ENCODE measurements at places on chromosomes 1 and 21.

DNA sequence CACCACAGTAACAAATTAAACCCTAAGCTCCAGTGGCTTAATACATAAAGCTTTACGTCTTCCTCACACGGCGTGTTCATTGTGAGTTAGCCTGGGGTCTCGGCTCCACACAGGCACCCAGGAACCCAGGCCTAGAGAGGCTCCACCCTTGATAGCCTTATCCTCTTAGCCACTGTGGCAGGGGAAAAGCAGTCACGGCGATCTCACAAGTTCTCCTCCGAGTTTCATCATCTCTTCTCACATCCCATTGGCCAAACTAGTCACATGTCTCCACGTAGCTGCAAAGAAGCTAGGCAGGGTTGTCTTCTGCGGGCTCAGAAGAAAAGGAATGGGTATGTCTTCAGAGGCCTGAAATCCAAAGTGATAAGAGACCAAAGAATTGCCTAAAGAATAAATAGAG lies 122.3 kb upstream of the GRIK3 start:
- DNase-seq = no peak

DNA sequence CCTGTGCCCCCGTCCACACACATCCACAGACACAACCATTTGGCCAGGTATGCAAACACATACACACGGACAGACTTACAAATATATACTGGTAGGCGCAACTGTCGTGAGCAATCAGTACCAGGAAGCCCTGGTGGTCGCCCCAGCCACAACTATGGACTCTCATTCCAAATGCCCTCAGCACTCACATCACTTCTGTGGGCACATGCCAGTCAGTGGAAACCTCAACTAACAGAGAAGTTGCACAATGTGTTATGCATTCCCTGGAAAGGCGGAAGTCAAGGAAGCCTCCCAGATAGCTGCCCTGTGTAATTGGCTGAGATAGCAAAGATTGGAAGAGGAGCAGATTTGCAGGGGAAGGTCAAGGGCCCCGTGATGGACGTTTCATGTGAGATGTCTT lies 1.4 kb upstream of the HEYL start:
- no peak for DNase-seq

DNA sequence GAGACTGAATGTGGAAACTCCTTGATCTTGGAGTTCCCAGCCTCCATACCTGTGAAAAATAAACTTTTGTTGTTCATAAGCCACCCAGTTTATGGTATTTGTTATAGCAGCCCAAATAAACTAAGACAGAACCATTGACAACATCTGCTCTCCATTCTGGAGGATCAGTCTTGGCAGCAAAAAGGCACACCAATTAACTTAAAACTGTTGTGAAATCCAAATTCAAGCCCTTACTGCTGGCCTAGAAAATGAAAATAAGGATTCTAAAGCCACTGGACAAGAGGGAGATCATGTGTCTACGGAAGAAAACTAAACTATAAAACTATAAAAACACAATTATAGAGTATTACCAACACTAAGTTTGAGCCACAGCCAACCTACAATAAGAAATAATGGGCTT lies 172.1 kb upstream of the RNPC3 start:
- DNase-seq = no peak

- no peak for DNase-seq
Measured at GRCh38 chr1:200035397-200035955, 8.0 kb downstream of the NR5A2 start.

GRCh38 chr1:186681801-186682200 lies 1.6 kb upstream of the PTGS2 start:
- DNase-seq = no peak

DNA sequence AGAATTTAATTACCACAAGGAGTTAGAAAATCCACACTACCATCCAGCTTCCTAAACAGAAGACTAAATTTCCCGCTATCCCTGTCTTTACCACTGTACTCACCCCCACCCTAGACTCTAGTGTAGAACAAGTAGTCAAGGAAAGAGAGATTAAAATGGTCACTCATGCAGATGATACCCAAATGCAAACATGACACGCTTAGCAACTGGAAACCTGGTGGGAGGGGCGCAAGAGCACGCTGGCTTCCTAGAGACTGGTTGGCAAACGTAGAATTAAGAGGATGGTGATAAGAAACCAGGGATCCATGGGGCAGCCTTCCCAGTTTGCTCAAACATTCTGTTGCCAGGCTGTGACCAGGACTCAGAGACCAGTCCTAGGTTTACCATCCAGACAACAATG lies 9.9 kb upstream of the LDLRAD1 start:
- no peak for DNase-seq

DNA sequence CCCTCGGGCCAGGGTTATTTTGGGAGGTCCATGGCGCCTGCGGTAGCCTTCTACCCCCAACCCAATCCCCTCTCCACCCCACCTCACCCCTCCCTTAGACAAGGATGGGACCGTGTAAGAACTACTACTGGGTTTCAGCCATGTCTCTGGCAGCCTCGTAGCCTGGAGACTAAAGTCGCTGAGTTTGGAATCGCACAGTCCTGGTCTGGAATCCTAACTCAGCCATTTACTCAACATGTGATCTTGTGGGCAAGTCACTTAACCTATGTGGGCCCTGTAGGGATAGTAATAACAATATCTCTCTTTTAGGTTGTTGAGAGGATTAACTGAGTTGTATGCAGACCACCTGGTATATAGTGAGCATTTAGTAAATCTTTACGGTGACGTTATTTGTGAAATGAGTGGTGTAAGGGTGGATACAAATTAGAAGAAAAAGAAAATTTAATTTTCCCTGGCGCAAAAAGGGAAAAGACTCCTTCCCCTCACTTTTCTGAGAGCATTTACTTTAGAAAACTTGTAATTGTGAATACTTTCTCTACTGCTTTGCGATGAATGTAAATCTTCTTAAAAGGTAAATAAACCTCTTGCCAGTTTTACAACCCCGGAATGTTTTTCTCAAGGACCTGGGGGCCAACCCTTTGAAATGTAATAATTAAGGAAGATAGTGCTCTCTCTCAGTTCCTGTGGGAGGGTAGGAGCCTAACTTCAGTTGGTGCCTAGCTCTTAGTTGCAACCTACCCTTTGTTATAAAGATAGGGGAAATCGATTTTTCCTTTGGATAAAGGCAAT lies 615 bp upstream of the MRPS15 start:
- DNase-seq = peak; percentile 67

DNA sequence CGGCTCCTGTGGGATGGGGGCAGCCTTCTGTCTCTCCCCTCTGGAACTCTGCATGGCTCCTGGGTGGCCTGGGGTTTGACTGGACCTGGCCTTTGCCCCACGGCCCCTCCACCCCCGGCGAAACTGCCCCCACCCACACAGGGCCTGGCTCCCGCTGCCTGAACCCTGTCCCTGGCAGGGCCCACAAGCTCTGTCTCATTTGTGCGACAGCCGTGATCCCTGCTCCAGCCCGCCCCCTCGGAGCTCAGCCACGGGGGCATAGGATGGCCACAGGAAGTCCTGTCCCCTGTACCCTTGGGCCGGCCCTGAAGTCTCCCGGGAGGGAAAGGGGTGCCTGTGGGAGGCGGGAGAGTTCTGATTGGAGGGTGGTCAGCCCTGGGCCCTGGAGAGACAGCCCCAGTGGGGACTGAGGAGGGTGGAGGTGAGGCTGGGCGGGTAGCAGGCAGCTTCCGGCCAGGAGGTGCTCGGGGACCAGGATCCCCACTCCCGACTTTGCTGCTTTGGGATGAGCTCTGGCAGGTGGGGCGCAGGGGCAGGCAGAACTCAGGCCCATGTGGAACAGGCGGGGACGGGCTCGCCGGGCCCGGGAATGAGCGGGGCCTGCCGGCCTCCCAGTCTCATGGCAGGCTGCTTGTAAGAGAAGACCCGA lies 45.1 kb downstream of the SLX9 start:
- no peak for DNase-seq

- no peak for DNase-seq
Measured at GRCh38 chr1:109466452-109467300, at the start of gene SYPL2. SYPL2 (plus strand) TSS chr1:109466546; CDS start chr1:109466844, 298 bp downstream.

- no peak for DNase-seq
Measured at GRCh38 chr1:31054349-31054748, 11.2 kb downstream of the PUM1 start.
